ENCODE measurements at places on chromosomes 13 and 19. TPM values are rescaled to one million over a fixed set of nuclear protein-coding genes. Genes with fewer than 3 reads are reported as not detected.
A peak's percentile ranks its signal among the peaks of the same experiment; 100 is the strongest.

GRCh38 chr13:72317346-72318109 lies 409.9 kb downstream of the MZT1 start:
- DNase-seq, result no peak

Gene BEST2
- total RNA-seq, result not detected

DNA sequence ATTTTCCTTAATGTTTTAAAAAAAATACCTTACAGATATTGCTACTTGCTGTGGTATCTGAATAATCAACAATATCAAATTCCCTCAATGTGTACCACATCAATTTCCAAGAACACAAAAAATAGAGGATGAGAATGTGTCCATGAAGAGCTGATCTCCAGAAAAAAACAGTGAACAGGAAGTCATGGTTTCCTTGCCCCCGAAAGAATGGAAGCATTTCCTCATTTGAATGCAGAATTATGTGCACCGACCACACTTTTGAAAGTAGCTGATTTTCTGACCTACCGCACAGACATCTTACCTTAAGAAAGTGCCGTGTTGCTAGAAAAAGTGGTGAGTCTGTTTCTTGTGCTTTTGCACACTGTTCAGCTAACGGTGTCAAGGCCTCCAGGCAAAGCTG lies 13.4 kb upstream of the EEF1AKMT1 start:
- DNase-seq, result no peak

- DNase-seq, result no peak
These were observed 69.8 kb downstream of the LRCH1 start for GRCh38 chr13:46622630-46623256.

Gene MCEMP1
- total RNA-seq, result 26.4 TPM

- DNase-seq, result no peak
These were observed 121.6 kb upstream of the SPATA13 start for GRCh38 chr13:24038841-24039330.

Gene LCP1
- total RNA-seq, result 119 TPM

DNA sequence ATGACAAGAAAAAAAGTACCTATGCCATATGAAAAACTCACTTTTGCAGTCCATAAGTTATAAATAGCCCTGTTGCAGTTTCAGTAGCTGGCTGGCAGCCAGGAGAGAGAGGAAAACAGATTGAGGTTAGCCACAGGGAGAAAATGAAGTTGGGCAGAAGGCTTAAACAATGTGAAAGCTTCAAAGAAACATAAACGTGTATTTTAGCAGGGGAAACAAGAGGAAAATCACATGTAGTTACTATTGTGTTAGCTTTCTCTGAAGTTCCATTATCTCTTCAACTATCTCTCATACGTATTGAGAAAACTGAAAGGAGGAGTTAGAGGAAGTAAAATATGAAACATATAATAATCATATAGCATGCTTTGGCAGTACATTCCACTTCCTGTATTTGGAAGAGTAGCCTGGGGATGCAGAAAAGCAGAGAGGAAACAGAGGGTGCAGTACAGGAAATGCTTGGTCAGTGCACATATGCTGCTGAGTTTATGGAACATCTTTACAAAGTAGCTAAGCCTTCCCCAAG lies 1551.1 kb downstream of the EFNB2 start:
- DNase-seq, result no peak

GRCh38 chr13:58059624-58060023 lies 428.1 kb downstream of the PCDH17 start:
- no peak for DNase-seq

DNA sequence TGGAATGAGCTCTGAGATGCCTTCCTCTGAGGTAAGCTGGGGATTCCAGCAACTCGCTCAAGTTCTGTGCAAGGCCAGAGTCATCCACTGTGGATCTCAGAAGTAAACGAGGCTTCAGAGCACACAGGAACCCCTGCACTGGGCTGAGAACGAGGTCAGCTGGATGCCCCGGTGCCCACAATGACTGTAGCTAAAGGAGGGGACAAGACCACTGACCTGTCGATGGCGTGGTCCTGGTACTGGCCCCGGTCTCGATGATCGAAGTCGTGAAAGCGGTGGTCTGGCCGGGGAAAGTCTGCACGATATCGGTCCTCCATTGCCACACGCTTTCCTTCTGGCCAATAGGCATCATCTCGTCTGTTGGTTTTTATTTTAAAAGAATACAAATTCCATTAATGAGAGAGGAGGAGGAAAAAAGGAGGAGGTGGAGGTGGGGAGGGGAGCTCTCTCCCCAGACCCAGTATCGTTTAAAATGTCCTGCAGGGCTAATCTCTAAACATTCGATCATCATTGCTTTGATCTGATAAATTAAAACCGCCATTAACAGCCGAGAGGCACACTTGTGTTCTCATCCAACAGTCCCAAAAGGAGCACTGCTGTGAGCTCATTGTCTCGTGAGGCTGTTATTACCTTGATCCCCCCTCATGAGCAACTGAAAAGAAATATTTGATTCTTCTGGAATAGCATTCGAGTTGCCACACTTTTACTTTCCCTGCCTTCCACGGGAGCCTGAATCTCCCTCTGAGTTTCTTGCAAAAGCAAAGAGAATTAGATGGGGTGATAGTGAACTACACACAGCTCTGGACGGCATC lies 25.0 kb upstream of the TINCR start:
- no peak for DNase-seq

Gene PSG4
- total RNA-seq, result not detected

GRCh38 chr19:5122121-5122400 lies 153.1 kb downstream of the KDM4B start:
- DNase-seq, result no peak

Gene PGLYRP2
- total RNA-seq, result not detected

GRCh38 chr13:47499358-47500150 lies 501.5 kb downstream of the SUCLA2 start:
- no peak for DNase-seq

Gene ZBTB7A
- total RNA-seq, result 49.5 TPM

- DNase-seq, result no peak
These were observed 11.8 kb upstream of the F7 start for GRCh38 chr13:113093580-113094409.

DNA sequence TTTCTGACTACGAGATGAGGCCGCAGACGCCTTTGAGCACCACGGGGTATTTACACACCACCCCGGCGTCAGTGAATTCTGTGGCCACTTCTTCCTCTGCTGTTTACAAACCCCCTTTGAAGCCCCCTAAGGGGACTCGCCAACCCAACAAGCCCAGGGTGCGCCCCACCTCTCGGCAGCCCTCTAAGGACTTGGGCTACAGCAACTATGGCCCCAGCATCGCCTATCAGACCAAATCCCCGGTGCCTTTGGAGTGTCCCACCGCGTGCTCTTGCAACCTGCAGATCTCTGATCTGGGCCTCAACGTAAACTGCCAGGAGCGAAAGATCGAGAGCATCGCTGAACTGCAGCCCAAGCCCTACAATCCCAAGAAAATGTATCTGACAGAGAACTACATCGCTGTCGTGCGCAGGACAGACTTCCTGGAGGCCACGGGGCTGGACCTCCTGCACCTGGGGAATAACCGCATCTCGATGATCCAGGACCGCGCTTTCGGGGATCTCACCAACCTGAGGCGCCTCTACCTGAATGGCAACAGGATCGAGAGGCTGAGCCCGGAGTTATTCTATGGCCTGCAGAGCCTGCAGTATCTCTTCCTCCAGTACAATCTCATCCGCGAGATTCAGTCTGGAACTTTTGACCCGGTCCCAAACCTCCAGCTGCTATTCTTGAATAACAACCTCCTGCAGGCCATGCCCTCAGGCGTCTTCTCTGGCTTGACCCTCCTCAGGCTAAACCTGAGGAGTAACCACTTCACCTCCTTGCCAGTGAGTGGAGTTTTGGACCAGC lies 5.3 kb downstream of the SLITRK5 start:
- DNase-seq, result peak; percentile 50

DNA sequence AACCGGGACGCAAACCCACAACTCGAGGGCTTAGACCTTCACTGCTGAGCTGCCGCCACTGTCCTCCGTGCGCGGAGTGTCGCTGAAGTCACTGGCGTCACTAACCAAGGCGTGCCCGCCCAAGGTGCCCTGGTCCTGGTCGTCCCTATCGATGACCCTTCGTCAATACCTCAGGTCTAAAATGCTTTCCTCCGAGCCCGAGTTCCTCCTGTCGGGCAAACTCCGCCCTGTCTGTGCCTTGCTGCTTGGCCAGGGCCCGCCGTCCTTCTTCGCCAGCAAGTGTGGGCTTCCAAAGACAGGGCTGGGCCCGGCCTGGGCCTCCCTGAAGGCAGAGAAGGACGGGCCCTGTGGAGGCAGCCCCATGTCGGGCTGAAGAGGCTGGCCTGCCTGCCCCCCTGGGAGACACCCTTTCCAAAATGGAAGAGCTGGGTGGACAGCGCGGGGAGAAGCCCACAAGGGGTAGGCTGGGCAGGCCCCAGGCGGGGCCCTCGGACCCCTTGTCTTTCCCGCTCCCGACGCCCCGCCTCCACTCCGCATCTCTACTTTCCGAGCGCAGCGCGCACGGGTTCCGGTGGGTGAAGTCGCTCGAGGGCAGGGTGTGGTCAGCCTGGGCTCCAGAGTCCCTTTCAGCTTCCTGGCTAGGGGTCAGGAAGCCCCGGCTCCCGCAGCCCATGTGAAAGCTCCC lies 13.4 kb downstream of the RB1 start:
- DNase-seq, result peak; percentile 76

GRCh38 chr13:20977394-20977793 lies 74.8 kb upstream of the XPO4 start:
- DNase-seq, result no peak

Gene FXYD5
- total RNA-seq, result 123 TPM

DNA sequence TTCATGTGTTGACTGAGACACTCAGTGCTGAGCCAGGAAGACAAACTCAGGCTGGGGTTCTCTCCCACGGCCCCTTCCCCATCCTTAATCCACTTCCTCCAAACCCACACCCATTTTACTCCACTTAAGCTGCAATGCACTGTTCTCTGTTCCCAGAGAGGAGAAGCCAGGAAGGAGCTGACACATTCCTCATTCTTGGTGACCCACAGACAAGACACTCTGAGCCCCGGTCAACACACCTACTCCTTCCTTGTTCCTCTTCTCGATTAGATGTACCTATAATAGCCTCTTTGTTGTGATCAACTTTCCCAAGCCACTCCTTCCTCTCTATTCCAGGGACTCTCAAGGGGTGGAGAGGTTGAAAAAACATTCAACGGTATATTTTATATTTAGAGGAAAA lies 47.1 kb downstream of the INSR start:
- DNase-seq, result no peak

Gene GPC6
- total RNA-seq, result 9.6 TPM

Gene CASP14
- total RNA-seq, result not detected

DNA sequence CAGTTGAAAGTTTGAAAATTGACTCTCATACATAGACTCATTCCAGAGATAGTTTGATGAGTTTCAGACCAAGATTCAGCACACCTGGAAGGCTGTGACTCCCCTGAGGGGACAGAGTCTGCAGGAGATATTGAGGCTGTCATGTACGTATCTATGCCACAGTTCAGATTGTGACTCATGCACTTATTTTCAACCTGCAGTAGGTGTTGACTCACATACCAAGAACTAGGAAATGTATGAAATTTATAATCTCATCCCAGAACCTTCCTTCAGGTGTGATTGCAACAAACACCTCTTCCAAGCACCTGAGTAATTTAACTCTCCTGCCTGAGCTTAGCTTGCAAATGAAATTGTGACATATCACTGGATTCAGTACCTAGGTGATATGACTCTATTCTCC lies 64.4 kb upstream of the ZNF43 start:
- no peak for DNase-seq

Gene P2RY11
- 24.4 TPM for total RNA-seq

DNA sequence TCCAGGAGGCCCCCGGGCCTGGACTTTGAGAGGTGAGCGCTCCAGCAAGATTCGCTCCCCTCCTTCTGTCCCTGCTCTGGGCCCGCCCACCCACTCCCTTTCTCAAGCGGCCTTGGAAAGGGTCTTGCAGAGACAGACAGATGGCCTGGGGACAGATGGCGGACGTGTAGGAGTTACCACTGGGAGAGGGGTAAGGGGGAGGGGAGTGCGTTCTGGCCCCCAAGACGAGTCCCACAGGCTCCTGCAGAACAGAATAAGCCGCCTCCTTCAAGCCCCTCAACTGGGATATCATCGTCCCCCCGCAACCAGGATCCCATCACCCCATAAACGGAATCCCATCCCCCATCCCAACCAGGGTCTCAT lies 3.6 kb upstream of the TNFAIP8L1 start:
- no peak for DNase-seq
